ENCODE measurements at places on chromosomes 12 and 14. TPM values are rescaled to one million over a fixed set of nuclear protein-coding genes. Genes with fewer than 3 reads are reported as not detected.

The DHRS4L2 gene
- total RNA-seq = 12.0 TPM

- DNase-seq = peak; percentile 17
Observed at GRCh38 chr12:109863847-109864712, 16.3 kb downstream of the GLTP start.

DNA sequence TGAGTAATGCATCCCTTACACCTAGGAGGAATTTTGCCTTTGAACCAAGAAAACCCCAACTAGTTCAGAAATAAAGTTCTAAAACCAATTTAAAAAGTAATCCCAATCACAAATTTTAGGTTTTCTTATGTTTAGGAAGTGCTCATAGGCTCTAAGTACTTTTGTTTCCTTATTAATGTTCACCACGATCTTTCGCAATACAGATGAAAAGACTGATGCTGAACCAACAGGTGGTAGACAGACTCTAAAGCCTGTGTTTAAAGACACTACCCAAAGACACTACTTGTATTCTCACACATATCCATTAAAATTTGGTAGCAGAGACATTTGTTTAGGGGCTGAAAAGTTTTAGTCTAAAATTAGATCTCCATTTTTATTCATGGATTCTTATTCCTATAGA, 10.6 kb upstream of the PHLDA1 start:
- no peak for DNase-seq

DNA sequence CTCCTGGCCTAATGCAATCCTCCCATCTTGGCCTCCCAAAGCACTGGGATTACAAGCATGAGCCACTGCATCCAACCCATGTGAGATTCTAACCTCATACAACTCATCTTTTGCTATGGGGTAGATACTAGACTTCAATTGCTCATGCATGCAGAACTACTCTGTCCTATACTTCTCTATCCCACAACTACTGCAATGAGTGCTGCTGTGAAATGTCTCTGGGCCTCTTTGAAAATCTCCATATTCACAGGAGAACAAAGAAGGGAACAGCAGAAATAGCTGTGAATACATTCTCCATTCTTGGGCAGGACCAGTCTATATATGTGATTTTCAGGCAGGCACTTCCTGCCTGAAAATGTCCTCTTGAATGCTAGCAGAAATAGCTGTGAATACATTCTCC, 220.7 kb upstream of the GRIP1 start:
- no peak for DNase-seq

GRCh38 chr12:15649347-15649746, 139.8 kb downstream of the EPS8 start:
- no peak for DNase-seq

- no peak for DNase-seq
Observed at GRCh38 chr14:39426605-39427004, 5.6 kb downstream of the FBXO33 start.

The RIPK3 gene
- 56.5 TPM for total RNA-seq

All from mucosa of gallbladder (tissue), 1 donor.